Right cardiac atrium (tissue), 5 donors: ENCODE measurements at places on chromosomes 6 and 20. TPM values are rescaled to one million over a fixed set of nuclear protein-coding genes. Genes with fewer than 3 reads are reported as not detected.

SLC24A3 gene
- polyA plus RNA-seq, result 0.66 TPM

APCDD1L gene
- polyA plus RNA-seq, result 0.14 TPM

DNA sequence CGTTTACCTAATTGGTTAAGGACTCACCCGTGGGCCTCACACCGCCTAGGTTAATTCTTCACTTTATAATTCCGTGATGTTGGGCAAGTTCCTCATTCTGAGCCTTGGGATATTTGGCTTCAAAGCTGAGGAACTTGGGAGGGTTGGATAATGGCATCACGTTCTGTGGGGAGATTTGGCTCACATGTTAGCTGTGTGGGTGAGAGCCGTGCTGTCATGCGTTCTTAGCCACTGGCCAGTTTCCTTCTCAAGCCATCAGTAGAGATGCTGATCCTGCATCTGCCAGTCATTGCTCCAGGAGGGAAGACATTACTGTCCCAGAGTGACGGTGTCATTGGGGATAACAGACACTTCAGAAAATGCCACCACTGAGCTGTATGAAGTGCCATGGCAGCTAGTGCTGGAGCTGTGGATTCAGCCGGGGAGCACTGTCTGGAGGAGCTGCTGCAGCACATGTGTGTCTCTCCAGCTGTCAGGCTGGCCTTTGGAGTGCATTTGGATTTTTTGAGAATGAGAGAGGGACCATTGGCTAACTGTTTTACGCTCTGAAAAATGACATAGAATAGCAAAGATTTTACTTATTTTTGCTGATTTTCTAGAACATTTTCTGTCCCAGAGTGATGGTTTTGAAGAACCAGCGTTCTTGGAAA lies 16.5 kb downstream of the IGF2R start:
- DNase-seq, result no peak

AURKA gene
- 5.9 TPM for polyA plus RNA-seq

EDEM2 gene
- 11.8 TPM for polyA plus RNA-seq

DNA sequence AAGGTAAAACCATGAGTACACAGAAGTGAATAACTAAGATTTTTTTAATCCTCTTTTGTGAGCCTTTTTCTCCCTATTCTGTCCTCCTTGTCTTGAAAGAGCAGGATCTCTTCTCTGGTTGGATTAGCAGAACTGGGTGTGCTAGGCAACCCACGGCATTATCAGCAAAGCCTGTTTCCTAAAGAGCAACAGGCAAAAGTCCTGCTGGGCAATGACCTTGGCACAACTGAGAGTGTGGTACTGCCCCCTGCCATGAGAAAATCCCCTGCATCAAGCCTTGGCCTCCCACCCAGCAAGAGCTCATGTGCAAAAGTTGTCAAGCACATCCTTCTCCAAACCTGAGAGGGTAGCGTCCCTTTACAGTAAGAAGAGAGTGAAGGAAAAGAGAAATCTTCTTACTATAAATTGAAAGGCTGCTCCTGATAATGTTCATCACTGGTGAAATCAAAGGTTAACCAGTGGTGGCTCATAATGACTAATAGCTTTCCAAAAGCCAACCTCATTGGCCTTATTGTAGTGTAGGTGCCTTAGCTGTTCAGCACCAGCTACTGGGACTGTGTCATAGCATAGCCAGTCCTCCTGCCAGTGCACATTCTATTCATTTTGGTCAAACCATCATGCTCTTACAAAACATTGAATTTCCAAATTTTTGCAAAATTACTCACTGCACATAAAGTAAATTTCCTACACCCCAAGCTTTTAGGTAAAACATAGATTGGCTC lies 17.1 kb downstream of the KIF6 start:
- no peak for DNase-seq
